ENCODE measurements at places on chromosomes 7 and 10.

DNA sequence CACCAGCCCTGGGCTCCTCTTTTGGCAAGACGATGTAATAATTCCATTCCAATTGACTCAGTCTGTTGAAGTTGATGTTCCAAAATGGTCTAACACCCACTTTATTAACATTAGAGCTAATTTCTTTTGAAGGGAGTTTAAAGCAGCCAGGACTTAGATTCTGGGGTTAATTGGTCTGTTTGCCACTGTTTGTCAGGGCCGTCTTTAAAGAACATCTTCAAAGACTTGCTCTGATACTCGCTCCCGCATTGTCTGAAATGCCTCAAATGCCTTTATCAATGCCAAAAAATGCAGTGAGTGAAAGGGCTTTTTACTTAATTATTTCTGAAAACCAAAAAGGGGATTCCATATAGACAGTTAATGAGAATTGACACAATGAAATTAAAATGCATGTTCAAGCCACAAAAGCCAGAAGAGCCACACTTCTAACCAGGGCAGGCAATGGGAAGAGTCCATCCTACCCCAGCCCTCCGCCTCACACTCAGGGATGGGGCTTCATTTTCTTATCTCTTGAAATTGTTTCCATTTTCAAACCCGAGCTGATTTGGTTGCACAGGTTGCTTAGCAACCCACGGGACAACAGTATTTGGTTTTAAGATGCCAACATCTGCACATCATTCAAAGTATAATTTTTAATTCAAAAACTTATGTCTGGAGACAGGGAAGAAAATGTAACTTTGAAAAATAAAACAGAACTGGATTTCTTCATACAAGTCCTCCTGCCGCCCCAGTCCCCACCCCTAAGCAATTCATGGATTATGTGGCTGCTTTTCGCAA lies 163.0 kb downstream of the FGFR2 start:
- no peak for DNase-seq

DNA sequence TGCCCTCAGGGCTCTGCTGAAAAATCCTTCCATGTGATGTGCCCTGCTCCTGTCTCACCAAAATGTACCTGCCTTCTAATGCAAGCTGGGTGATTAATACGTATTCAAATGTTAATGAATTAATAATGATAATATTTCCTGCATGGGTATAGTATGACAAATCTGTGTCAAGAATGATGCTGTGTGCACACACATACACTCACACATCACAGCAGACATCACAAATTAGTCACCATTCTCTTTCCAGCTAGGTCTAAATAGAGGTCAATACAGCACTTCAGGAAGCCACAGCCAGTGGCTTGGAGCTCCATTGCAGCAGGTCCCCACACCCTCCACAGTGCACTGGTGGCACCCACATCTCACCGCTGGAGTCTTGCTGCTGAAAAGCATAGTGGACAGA lies 681.2 kb upstream of the NRP1 start:
- DNase-seq, result no peak

DNA sequence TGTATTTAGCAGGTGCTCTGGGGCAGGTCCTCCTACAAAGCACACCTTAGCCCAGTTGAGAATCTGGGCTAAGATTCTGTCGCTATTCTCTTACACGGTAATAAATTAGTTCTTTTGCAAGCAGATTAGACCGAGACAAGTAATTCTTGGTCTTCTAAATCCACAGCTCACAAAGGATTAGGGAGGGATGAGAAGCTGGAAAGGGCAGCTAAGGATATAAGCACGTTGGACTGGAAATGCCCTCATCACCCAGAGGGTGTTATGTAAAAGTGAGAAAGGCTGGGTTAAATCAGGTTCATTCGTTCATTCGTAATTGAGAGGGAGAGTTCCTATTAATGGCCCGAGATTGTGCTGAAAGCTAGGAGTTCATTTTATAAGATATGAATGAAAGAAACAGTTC lies 41.8 kb downstream of the PFKFB3 start:
- no peak for DNase-seq

DNA sequence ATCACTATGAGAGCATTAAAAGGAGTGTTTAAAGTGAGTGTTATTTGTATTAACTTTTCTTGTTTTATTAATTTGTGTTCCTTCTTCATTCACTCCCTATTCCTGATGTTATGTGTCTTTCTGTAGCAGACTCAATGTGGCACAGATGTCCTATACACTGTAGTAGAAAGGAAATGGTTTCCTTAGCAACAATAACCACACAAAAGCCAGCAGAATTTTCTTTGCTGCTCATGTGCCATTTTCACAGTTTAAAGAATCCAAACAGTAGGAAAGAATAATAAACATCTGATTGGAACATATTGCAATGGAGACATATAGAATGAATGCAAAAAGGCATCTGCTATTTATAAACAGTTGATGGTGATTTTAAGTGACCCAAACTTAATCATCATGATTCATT lies 763.6 kb downstream of the PHTF2 start:
- no peak for DNase-seq

GRCh38 chr10:123993534-123994416 lies 99.6 kb downstream of the CHST15 start:
- no peak for DNase-seq

DNA sequence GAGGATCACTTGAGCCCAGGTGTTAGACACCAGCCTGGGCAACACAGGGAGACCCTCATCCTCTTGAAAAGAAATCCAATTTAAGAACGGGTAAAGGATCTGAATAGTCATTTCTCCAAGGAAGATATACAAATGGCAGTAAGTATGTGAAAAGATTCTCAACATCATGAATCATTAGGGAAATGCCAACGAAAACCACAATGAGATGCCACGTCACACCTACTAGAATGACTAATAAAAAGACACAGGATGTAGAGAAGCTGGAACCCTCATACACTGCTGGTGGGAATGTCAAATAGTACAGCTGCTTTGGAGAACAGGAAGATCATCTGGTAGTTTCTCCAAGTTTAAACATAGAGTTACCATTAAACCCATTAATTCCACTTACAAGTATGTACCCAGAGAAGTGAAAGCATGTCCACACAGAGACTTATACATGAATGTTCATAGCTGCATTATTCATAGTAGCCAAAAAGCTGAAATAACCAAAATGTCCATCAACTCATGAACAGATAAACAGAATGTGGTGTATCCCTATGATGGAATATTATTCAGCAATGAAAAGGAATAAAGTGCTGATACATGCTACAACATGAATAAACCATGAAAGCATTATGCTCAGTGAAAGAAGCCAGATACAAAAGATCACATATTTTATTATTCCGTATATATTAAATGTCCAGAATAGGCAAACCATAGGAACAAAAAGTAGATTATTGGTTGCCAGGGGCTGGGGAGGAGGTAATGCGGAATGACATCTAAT lies 13.1 kb upstream of the ZMIZ2 start:
- DNase-seq, result no peak

DNA sequence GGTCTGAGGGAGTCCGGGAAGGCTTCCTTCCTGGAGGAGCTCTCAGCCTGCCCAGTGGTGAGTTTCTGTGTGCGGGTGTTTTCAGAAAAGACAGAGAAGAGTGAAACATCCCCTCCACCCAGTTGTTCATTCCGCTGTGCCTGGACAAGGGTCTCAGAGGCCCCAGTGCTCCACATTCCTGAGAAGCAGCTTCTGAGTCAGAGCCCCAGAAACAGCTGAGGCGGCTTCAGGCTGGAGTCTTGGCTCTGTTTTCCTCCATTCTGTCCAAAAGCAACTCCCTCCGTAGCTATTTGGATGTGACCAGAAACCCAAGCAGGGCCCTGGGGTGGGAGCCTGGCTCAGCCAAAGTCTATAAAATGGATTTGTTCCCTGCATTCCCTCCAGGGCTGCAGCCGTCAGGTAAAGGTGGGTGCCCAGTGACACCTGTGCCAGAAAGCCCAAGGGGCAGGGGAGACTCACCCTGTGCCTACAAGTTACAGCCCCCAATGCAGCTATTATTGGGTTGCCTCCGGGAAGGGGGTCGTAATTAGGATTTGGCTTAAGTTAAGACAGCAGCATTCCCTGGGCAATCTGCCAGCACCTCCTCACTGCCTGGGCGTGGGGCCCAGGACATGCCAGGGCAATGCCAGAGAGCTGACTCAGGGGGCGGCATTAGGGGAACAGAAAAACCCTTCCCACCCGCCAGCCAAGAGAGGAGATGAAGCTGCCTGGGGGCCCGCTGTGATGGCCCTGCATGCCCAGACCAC lies 13.1 kb upstream of the CAMK2G start:
- DNase-seq, result no peak

DNA sequence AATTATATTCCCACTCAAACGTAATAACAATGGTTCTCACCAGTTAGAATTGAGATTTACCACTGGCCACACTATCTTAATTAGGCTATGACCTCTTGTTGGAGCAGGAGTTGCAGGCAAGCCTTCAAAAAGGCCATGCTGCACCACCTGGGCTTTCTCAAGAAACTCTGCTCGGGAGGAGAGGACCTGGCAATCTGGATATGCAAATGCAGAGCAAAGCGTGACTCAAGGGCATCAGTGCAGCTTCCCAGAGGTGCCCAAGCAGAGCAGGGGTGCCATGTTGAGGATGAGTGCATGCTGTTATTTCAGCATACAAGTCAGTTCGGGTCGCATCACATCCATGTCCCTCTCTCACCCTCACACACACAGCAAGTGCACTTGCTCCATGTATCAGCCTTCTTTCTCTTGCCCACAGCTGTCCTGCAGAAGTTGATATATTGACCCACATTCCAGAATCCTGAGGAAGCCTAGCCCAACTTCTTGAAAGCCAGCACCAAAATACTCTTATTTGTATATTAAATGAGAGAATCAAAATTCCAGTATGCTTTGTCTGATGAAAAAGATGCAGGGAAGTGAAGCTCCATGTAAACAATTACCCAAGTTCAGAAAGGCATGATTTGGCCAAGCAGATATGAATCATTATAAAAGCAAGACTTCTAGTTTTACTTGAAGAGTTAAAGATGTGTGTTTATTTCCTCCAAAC lies 55.7 kb upstream of the IL6 start:
- DNase-seq, result no peak
